Cardiac muscle cell (in vitro differentiated cells and primary cell): ENCODE measurements at places on chromosomes 3 and 15. TPM values are rescaled to one million over a fixed set of nuclear protein-coding genes. Genes with fewer than 3 reads are reported as not detected.

DNA sequence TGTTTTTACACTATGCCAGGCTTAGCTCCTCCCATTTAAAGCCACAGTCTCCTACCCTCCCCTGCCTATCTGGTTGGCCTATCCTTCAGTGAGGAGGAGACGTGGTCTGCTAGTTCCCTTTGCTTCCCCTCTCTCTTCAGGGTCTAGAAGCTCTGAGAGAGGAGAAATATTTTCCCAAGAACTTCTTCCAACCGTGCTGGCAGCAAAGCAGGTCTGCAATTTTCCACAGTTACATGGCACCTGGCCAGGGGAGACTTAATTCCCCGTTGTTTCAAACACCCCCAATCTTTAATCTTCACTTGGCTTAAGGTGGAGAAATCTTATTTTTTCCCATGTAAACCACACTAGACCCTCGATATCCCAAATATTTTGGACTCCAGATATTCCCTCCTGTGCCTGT, 149.5 kb upstream of the MCTP2 start:
- no peak for DNase-seq

GRCh38 chr3:112979244-112979832, 4.4 kb upstream of the CD200R1 start:
- peak; percentile 62 for DNase-seq

- DNase-seq: no peak
Measured at GRCh38 chr15:29410338-29410737, 140.7 kb upstream of the NSMCE3 start.

GRCh38 chr3:122012821-122013220, 9.2 kb downstream of the ILDR1 start:
- no peak for DNase-seq

- peak; percentile 30 for DNase-seq
Measured at GRCh38 chr3:15064299-15064834, 748 bp downstream of the MRPS25 start.

DNA sequence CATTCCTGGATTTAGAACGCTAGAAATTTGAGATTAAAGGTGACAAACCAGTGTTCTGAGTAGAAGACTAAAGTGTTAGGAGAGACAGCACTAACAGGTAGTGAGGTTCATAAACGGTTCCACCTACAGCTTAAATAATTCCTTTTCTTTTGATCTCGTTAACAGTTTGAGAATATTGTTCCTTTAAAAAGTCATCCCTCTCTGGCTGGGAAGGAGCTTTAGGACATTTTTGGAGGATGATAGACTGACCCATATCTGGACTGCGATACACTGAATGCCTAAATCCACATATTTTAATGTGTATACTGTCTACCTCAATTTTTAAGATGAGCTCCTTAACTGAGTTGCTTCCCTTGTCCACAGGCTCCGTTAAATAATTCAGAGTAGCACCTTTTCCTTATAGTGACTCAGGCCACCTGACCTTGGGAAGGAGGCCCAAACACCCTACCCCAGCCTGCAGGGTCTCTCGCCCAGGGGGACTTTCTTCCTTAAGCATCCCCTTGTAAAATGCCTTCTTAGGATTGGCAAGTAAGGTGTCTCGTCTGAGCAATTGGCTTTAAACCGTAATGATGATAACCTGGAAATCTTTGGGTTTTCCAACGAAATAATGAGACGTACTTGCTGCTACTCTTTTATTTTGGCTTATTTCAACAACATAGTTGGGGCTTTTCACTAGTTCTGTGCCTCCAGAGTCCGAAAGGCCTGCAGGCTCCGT, 3.3 kb downstream of the TRIM71 start:
- no peak for DNase-seq

DNA sequence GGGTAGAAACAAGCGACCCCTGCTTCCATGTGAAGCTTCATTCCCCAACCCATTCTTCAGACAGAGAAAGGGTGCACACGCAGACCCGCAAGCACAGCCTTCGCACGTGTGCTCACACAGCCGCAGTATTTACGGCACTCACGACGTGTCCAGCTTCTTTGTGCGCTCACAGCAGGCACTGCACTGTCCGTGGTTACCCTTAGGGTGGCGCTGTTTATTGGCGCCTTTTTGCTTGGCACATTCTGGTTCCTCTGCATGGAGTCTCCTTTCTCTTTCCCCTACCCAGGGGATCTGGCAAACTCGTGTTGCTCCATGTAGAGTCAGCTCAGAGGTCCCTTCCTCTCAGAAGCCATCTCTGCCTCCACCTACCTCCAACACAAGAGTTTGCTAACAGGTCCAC, 115.1 kb downstream of the SLCO3A1 start:
- DNase-seq: no peak

DNA sequence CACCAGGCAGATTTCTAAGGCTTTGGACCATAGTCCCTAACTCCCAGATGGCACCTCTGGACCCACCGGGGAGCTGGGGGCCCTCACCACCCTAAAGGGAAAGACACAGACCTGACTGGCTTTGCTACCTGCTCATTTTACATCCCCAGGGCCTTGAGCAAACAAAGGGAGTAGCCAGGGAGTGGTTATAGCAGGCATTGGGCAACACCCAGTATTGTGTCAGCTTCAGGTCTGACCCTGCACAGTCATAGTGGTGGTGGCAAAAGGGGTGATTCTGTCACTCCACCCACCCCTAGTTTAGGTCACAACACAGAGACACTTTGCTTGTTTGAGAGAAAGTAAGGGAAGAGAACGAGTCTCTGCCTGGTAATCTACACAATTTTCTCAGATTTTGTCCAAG, 352.5 kb downstream of the DIPK2A start:
- DNase-seq: no peak

DNA sequence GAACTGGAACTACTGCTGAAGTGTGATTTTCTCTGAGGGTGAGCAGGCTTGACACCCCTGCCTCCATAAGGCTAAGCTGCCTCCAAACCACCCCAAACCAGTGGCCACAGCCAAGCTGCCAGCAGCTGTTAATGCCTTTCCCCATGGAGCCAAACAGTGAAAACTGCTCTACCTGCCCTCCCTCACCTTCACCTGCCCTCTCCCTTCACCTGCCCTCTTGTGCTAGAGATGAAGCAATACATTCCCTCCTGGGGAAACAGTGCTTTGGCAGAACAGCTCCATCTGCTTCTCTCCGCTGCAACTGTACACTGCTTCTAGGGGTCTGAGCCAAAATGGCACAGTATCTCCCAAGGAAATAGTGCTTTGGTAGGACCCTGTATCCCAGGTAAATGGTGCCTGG, 374.1 kb downstream of the FHIT start:
- no peak for DNase-seq

DNA sequence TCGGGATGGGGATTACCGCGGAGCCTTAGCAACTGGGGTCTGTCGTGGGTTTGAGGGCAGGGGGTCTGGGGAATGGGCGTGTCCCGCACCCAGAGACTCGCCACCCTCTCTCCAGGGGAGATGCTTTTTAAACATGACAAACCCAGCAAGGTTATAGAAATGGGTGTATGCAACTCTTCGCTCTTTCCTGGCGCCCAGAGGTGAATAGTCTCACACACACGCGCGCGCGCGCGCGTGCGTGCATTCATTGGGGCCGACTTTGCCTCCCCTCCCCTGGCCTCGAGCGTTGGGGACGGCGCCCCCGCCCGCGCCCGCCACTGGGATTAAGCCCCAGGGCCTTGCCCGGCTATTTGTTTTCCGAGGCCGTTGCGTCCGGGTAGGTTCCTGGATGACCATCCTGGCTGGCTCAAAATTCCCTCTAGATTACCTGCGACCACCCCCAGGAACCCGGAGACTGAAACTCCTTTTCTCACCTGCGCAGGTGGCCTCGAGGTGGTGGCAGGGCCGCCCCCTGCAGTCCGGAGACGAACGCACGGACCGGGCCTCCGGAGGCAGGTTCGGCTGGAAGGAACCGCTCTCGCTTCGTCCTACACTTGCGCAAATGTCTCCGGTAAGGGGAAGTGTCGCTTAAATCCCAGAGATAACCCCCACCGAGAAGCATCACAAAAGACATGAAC, 777 bp downstream of the GPR160 start:
- DNase-seq: peak; percentile 15

DNA sequence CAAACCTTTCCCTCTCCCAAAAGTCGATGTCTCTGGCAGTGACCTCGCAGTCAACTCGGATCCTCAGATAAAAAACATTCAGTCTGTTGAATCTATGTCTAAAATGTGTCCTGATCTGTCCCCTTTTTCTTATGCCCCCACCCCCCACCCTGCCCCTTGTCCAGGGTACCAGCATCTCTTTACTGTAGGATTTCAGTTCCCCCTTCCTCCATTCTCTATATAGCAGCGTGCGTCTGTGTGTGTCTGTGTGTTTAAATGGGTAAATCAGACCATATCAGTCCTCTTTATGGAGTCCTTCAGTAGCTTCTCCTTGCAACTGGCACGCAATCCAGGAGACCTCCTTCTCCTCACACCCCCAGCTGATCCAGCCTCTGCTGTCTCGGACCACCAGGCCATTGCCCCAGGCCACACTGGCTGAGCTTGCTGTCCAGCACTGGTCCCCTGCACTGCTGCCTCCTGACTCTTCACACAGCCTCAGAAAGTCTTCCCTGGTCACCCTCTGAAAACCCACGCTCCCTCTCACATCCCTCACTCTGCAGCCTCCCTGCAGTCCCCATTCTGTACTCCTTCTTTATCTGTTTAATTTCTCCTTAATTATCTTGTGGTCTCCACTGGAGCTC, 1.5 kb downstream of the LRRK1 start:
- peak; percentile 23 for DNase-seq

DNA sequence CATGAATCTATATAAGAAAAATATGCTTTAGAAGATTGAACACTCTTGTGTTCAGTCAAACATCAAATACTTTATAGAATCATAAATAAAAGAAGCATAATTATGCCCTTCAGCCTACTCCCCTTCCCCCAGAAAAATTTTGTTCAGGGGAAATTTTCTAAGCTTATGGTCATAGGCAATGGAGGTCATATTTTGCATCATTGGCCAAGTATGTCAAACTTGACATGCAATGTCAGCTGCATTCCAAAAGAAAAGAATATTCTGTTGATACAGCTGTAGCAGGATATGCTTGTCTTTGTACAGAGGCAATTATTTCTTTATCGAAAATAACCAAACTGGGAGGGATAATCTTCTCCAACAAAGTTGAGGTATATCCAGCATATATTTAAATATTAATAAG, 328.2 kb downstream of the ZIC1 start:
- DNase-seq: no peak

GRCh38 chr15:43923553-43923952, 96.8 kb downstream of the WDR76 start:
- DNase-seq: no peak

GRCh38 chr3:160929595-160929994, 173.6 kb downstream of the PPM1L start:
- DNase-seq: peak; percentile 29

GRCh38 chr3:165768680-165769079, 68.5 kb downstream of the BCHE start:
- no peak for DNase-seq

GRCh38 chr15:81155375-81156218, 21.5 kb downstream of the CFAP161 start:
- peak; percentile 84 for DNase-seq

DNA sequence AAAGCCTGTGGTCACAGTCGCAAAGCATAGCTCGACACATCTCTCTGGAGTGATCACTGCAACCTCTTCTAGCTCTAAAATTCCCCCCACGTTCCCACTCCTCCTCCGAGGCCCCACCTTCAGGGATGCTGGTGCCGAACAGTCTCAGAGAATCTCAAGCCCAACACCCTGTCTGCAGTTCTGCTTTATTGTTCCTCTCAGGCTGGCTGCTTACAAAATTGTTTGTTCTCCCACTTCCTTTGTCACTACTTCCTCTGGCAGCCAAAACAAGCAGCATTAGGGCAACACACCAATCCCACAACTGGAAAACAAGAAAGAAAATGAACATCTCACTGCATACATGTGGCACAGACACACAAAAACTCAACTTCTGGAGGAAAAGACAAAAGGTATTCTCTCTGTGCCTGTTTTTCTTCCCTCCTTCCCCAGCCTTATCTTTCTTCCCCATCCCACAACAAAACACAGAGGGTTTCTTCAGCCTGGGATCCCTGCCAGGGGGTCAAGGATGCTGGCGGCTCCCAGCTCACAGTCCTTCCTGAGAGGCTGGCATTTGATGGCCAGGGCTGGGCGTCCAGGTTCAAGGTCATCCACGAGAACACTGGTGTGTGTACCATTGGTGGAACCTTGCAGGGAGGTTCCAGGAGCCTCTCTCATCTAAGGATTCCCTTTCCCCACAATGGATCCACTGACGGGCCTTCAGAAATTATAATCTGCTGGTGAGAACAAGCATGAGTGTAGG, 108.4 kb downstream of the TMCO5A start:
- no peak for DNase-seq

DNA sequence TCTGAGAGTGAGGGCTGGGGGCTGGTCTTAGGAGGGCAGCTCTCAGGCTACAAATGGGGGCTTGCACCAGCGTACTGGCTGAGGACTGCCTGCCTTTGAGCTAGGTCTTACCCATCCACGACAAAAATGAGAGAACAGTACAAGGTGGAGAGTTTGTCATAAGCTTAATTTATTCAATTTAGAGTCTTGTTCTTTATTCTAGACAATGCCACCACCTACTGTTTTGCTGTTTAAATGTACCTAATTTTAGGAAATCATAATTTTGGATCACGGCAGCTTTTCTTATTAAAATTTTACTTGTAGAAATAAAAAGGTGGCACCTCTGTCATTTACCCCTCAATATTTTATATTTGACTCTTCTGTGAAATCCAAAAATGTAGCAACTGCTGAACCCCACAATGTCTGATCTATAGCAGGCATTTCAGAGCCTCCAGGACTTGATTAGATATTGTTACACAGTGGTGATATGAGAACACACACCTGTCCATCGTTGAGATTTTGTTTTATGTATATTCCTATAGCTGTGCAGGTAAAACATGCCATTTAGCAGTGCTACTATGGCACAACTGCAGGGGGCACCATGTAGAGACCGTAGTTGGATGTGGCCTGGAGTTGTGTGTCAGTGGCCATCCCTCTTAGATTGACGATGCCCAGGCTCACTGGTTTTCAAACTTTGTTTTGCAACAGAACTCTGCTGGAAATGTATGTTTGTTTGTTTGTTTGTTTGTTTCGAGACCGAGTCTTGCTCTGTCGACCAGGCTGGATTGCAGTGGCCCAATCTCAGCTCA, 88.6 kb downstream of the SLCO3A1 start:
- no peak for DNase-seq

- DNase-seq: no peak
Measured at GRCh38 chr15:76252249-76252648, 59.0 kb downstream of the ETFA start.

DNA sequence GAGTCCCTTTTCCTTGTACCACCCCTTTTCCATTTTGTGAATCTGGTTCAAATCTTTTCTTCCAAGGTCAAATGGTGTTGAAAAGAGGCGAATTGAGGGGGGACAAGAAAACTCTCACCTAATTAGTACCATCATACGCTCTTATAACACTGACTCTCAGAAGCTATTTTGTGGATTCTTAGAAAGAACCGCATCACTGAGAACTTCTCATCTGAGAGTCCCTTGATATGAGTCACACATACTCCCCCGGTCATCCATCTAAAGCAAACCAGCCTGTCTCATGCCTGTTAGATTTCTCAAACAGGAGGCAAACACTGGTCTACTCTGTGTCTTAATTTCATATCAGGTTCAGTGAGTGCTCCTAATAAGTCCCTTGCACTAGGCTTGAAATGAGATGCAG, 76.5 kb upstream of the SPRED1 start:
- no peak for DNase-seq

Gene TRIM42
- total RNA-seq: not detected in 2 replicates

Gene NPRL2
- 33.2 and 34.6 TPM in 2 replicates for total RNA-seq

Gene KNG1
- not detected in 2 replicates for total RNA-seq

Gene HCLS1
- 0.25 and 0.57 TPM in 2 replicates for total RNA-seq

Gene CIB1
- 18.1 and 30.8 TPM in 2 replicates for total RNA-seq
